ENCODE measurements at places on chromosomes 1 and 21.

GRCh38 chr1:218294546-218294945, 9.5 kb downstream of the RRP15 start:
- no peak for DNase-seq

DNA sequence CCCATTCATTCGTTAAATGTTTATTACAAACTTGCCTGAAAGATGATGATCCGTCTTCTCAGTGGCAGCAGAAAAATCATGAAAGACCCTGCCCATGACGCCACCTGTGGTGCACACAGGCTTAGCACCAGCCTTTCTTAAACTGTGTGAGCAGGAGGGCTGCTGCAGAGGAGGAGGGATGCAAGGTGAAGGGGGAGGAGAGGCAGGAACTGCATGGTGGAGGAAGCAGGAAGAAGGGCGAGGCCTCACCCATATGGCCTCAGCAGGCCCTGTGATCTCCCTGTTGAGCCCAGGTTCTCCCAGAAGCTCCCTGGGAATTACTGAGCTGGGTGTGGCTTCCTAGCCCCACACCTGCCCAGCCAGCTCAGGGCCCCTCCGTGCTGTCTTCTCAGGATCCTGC, 25.0 kb upstream of the RD3 start:
- DNase-seq, result no peak

GRCh38 chr1:42747125-42747524, 7.1 kb upstream of the CLDN19 start:
- DNase-seq, result peak; percentile 27

DNA sequence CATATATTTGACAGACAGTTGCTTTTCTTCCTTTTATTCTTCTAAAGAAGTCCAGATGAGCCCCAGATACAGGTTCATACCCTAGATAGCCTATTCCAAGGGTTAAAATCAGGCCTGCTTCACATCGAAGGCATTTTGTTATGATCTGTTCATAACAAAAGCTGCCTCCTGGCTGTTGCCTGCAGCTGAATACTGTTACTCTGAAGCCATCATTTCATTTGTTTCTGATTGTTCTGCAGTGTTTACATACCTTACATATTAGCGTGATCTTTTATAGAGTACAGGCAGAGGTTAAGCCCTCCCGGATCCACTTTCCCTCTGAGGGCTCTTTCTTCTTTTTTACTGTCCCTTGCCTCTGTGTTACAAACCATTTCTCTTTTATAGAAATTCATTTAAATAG, 219.0 kb upstream of the HOOK1 start:
- no peak for DNase-seq

GRCh38 chr1:64864018-64864940, 102.1 kb downstream of the JAK1 start:
- DNase-seq, result peak; percentile 71

DNA sequence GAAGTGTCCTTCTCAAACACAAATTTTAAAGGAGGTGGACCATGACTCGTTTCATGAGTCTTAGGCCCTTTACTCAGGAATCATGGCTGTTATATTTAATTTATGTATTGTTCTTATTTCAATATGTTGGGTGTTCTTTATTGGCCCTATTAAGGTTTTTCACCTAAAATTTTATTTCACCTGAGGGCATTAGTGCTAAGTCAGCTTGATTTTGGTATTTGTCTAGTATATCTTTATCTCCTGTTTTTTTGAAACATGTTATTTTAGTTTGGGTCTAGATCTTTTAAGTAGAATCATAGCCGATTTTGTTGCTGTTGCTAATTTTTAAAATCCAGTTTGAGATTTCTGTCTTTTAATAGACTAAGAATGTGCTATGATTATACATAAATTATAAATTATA, 430.4 kb downstream of the RPS6KC1 start:
- DNase-seq, result no peak

GRCh38 chr1:23585321-23586022, 26.2 kb upstream of the ID3 start:
- no peak for DNase-seq

- DNase-seq, result no peak
These were observed 296.6 kb downstream of the OMA1 start for GRCh38 chr1:58249737-58250586.

- no peak for DNase-seq
These were observed 642.1 kb upstream of the ADGRL2 start for GRCh38 chr1:81158592-81158991.

DNA sequence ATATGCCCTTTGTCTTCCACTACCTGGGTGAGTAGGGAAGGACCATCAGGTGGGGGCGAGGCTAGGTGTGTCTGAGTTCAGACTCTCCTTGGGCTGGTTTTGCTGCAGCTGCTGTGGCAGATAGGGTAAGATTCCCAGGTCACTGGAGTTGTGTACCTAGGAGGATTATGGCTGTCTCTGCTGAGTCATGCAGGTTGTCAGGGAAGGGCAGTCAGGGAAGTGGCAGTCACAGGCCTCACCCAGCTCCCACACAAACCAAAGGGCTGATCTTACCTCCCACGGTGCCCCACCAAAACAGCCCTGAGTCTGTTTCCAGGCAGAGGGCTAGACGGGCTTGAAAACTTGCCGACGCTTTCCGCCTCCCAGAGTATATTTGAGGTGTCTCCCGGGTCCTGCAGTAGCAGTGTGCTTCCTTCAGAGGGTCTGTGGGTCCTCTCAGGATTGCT, 201.6 kb upstream of the PLXNA2 start:
- DNase-seq, result no peak

DNA sequence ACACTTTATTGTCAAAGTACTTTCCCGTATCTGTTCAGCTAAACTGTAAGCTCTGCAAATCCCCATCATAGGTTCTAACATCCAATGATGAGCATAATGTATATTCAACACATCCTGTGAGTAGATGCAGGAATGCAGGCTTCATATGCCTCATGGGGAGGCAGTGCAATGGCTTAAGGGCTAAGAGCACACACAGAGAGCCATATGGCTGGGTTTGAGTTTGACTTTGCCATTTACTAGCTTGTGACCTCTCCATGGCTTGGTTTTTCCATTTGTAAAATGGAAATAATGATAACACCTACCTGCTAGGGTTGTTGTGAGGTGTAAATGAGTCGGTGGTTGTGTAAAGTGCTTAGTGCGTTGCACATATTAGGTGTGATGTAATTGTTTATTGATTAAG, 13.4 kb downstream of the RCSD1 start:
- no peak for DNase-seq

DNA sequence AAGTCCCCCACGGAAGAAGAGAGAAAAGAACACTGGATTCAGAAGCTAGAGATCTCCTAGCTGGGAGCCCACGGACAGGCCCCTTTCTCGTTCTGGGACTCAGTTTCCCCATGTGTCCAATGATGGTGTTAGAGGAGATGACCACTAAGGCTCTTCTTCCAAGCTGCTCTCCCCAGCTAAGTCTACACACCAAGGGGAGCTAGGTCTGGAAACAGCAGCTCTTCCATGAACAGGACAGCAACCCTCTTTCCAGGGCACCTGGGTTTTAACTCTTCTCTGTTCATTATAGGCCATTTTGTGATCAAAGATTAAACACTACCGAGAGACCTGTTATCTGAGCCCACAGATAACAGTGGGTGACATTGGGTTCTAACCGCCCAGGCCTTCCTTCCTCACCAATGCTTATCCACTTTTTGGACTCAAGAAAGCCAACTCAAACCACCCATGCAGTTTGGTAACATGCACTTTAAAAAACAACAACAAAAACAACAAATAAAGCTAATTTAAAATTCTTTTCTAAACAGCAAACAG, 85.9 kb downstream of the MRPL37 start:
- no peak for DNase-seq

- DNase-seq, result no peak
These were observed 87.7 kb upstream of the COL6A1 start for GRCh38 chr21:45893740-45894449.

Data from CD4-positive, alpha-beta T cell treated with Interleukin-6 at 100 ng/mL for 8 hours (primary cell).